CD4-positive, alpha-beta T cell treated with Interleukin-12 subunit alpha and Interleukin-12 subunit beta, for 1 hour (primary cell): ENCODE measurements at places on chromosomes 16 and 17.

DNA sequence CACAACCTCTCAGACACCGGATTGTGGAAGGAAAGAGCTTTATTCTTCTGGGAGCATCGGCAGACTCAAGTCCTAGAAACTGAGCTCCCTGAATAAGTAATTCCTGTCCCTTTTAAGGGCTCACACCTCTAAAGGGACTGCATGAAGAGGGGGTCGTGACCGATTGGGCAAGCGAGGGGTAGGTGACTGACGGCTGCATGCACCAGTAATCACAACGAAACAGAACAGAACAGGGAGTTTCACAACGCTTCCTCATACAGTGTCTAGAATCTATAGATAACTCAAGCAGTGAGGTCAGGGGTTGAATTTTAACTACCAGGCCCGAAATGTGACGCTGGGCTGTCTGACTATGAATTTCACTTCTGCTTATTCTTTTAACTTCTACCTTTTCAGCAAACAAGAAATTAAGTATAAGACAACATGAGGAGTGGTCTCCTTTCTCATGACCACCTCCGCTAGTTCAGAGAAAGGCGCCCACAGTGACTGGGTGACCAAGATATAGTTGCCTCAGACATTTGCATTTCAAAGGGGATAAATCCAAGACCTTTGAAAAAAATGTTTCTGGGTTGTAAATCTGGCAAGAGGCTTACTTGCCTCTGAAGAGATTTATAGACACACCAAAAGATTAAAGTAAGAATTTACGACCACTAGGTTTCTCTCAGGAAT, 88.4 kb upstream of the ATF7IP2 start:
- DNase-seq: peak; percentile 11

DNA sequence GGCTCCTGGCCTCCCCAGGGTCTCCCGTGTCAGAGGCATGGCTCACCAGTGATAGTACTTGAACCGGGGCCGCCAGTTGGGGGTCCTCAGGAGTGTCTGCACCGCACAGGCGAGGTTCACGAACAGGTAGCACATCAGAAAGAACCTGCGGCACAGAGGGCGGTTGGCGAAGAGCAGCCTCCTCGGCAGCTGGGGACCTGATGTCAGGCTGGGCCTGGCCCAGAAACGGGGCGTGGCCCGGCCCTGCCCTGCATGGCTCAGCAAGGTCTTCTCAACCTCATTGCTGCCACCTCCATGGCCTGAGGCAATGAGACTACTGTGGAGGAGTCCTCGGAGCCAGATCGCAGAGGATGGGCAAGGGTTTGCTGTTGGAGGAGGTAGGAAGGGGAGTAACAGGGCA, 4.1 kb upstream of the LCAT start:
- no peak for DNase-seq

DNA sequence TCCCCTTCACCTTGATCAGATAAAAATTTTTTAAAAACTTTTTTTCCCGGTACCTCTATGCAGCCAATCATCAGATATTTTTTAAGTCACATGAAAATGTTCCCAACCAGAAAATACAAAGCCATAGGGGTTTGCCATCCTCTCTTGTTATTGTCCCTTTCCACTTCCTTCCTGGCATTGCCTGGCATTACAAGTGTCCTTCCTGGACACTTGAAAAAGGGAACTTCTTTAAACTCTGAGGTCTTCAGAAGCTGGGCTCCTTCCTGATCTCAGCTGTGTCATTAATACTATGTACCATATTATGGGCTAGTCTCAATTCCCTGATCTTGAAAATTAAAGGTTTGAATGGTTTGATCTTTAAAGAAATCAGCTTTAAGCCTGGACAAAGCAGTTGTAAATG, 64.9 kb downstream of the TEX14 start:
- no peak for DNase-seq

DNA sequence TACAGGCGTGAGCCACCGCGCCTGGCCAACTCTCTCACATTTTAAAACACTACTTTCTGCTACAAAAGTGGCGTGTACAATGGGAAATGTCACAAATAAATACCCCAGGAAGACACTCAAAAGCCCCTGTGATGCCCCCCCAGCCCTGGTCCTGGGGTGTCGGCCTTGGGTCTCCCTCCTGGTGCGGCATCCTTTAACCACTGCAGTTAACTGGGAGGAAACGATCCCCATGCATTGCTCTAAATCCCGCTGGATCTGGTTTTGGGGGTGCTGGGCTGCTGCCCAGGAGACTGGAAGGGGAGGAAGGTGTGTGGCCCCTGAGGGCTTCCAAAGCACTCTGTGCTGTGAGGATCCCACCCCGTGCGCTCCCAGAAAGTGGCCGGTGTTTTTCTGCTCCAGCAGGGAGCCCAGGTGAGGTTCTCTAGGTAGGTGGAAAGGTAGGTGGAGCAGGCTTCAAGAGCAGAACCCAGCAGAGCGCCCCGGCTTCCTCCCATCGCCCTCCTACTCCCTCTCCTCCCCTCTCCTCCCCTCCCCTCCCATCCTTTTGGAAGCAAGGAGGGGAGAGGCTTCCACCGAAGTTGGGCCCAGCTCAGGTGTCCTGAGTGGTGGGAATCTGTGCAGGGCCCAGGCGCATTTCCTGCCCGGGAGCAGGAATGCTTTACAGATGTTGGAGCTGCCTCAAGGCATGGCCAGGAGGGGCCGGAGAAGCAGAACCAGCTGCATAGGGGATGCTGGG, 363.3 kb downstream of the SEC14L1 start:
- DNase-seq: no peak

GRCh38 chr16:23014592-23014991, 134.7 kb downstream of the USP31 start:
- DNase-seq: no peak

DNA sequence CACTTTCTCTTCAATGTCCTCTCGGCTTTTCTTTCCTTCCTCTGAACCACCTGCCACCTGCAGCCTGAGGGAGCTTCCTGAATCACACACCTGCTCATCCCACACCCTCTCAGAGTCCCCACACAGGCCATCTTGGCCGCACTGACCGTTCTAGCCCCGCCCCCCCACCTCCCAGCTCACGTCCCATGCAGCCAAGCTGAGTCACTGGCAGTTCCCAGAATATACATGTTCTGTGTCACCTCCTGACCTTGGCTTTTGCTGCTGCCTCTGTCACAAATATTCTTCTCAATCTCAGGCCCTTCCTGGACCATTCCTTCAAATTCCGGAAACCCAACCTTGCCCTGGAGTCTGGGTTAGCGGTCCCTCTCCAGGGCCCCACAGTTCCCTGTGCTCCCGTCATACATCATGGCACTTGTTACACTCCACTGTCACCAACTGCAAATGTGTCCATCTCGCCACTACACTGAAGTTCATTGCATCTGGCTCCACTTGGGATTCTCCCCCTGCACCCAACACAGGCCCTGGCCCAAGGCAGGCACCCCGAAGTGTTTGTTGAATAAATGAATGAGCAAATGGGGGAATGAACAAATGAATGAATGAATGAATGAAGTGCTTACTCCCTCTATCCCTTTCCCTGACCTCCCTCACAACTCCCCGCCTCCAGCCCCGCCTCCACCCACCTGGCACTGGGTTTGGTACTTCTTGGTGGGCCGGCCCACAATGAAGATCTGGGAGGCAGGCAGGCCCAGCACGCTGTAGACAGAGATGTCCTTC, 12.8 kb downstream of the PIMREG start:
- DNase-seq: no peak

- no peak for DNase-seq
Observed at GRCh38 chr16:456891-457483, 31.5 kb downstream of the RAB11FIP3 start.
